ENCODE measurements at places on chromosomes 1 and 21.

DNA sequence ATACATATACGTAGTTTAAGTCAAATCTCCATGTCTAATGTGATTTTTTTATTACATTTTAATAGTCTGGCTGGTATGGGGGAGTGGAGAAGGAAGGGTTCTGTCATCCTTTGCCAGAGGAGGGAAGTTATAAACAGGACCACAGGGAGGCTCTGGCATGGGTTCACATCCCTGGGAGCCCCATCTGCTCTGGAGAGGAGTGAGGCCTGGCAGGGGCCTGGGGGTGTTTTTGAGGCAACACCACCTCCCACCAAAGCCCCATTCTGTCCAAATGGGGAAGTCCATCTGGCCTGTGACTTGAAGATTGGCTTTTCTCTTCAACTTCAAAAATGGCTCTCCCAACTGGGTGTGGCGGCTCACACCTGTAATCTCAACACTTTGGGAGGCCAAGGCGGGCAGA lies 15.8 kb downstream of the DISP3 start:
- DNase-seq = no peak

- no peak for DNase-seq
Measured at GRCh38 chr1:39849203-39849602, 34.1 kb downstream of the TRIT1 start.

GRCh38 chr1:182630586-182630985 lies 26.4 kb upstream of the RGS16 start:
- DNase-seq = no peak

GRCh38 chr1:172375211-172375631 lies 45.3 kb upstream of the C1orf105 start:
- no peak for DNase-seq

DNA sequence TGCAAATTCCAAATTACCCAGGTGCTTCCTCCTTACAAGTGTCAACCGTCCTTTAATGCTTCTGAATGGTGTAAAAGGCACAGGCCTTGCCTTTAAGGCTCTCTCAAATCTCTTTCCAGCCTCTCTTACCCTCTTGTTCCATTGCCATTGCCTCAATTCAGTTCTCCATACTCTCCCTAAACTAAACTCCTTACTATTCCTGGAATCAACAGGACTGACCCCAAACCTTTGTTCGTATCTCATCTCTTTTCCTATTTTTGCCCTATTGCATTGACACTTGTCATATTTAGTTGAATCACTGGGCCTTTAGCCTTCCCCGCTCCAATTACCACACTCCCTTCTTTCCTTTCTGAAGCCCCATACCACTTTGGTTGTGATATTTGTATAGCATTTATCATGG lies 3.9 kb upstream of the CD55 start:
- DNase-seq = no peak

GRCh38 chr1:3443807-3444206 lies 10.7 kb upstream of the ARHGEF16 start:
- DNase-seq = no peak
